NCI-H226 (cell line): ENCODE measurements at places on chromosomes 11 and 22.

DNA sequence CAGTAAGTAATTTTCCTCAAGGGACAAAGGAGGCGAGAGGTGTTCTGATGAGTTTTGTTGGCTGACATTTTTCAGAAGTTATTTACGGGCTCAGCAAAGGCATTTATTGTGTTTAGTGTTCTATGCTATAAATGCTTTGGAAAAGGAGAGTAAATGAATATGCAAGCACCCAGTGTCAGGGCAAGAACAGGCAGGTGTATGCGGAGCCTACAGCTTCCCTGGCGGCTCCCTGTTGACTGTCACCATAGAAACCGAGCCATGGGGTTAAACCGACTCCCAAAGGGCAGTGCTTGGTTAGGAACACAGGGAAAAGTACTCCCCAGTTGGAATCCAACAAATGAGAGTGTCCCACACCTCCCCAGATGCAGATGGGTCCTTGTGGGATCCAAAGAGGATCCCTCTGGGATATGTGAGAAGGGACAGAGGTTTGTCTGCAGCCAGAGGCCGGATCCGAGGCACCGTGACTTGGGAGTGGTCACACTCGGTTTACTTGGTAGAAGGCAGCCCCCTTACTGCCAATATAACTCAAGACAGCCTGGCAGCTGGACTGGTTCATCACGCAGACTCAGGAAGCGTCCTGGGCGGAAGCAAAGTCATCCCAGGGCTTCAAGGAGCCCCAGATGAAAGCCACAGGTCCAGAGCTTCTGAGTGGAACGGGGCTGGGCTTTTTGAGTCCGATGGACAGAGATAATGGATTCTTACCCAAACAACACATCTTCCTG lies 329.7 kb downstream of the CTTN start:
- no peak for DNase-seq

- no peak for DNase-seq
Measured at GRCh38 chr11:37770145-37770544, 1172.1 kb upstream of the RAG2 start.

GRCh38 chr11:10670099-10670498 lies 23.5 kb downstream of the IRAG1 start:
- no peak for DNase-seq

GRCh38 chr11:27387362-27387761 lies 24.3 kb upstream of the CCDC34 start:
- no peak for DNase-seq

DNA sequence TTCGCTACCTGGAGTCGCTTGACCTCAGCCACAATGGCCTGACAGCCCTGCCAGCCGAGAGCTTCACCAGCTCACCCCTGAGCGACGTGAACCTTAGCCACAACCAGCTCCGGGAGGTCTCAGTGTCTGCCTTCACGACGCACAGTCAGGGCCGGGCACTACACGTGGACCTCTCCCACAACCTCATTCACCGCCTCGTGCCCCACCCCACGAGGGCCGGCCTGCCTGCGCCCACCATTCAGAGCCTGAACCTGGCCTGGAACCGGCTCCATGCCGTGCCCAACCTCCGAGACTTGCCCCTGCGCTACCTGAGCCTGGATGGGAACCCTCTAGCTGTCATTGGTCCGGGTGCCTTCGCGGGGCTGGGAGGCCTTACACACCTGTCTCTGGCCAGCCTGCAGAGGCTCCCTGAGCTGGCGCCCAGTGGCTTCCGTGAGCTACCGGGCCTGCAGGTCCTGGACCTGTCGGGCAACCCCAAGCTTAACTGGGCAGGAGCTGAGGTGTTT lies 12.8 kb downstream of the TSKU start:
- DNase-seq: no peak

DNA sequence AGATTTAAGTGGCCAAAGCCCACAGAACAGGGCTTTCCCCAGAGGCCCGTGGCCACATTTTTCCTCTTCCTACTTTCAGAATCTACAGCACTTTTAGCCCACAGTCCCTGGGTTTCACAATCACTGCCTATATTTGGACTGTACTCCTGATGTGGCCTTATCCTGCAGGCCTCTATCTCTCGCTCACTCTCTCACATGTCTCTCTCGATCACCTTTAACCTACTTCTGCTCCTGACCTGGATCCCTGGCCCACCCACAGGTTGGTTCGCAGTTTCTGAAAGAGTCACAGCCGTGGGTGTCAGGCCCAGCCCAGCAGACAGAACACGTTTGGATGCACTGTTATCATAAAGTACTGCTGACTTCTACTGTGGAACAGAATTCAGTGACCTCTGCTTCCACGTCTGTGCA lies 55.5 kb downstream of the LARGE1 start:
- no peak for DNase-seq

DNA sequence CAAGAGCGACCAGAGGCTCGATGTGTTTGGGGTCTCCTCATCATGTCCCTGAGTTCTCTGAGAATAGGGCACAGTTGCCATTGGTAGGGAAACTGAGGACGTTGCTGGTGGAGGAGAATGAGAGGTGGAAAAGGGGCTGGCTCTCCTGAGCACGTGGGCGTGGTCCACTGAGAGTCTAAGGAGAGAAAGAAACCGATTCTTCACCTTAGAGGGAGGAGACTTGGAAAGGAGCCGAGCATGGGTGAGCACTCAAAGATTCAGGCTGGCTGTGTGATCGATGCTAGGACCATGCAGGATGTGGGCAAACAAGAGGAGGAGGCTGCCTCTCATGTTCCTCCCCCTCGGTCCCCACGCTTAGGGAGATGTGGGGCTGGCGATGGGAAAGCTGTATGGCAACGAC lies 19.8 kb upstream of the TLCD5 start:
- DNase-seq: no peak

- DNase-seq: no peak
Measured at GRCh38 chr11:15123849-15124248, 9.1 kb downstream of the INSC start.

- DNase-seq: no peak
Measured at GRCh38 chr22:25354456-25354855, 135.0 kb downstream of the CRYBB2 start.

DNA sequence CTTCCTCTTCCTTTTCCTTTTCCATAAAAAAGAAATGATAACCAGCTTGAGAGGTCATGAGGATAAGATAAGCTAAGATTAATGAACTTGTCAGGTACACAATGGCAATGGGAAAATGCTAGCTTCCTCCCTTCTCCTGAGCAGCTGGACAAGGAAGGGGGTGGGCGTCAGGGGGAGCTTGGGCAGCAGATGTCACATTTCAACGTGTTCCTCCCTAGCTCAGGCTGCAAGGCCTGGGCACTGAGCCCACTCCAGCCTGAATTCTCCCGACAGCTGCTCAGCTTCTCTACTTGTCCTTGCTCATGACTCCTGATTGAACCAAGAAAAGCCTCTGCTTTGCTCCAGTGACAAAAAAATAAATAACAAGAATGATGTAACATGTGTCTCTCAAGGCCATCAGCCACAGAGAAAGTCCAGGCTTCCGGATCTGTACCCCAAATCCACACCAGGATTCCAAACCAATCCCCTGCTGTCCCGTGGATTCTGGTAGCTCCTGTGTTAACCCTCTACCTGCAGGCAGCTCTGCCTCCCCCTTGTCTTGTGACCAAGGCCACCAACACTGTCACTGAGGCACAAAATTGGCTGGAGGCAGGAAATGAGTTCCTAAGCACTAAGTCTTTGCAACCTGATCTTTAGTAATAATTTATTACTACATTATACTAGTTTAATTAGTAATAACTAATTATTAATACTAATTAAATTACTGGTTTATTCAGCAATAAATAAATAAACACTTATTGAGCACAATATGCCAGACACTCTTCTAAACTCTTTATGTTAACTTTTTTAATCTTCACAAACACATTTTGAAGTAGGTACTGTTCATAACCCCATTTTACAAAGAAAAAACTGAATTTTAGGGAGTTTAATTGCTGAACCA lies 146.5 kb downstream of the CCDC34 start:
- DNase-seq: peak; percentile 21

DNA sequence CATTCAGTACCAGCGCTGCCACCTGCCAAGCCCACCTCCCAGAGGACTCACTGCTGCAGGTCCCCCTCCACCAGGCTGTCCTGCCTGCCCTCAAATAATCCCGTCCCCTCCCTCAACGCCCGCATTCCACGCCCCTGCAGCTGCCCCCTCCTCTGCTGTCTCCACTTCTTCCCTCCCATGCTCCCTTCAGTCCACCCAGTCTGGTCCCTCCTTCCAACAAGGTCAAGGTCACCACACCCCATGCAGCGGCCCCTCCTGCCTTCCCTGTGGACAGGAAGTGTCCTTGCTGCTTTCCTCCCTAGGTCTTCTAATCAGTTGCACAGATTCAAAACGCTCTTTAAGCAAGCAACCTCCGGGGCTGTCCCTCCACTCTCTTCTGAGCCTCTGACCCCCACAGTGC lies 12.1 kb downstream of the MACROD1 start:
- no peak for DNase-seq

- no peak for DNase-seq
Measured at GRCh38 chr11:116170526-116171120, 602.2 kb downstream of the BUD13 start.

GRCh38 chr11:46537121-46537520 lies 56.7 kb downstream of the AMBRA1 start:
- no peak for DNase-seq

- DNase-seq: peak; percentile 23
Measured at GRCh38 chr11:75342966-75343870, 8.2 kb downstream of the ARRB1 start.

GRCh38 chr11:76772100-76772782 lies 10.9 kb upstream of the TSKU start:
- DNase-seq: no peak

GRCh38 chr22:32600147-32600546 lies 125.5 kb downstream of the FBXO7 start:
- no peak for DNase-seq

DNA sequence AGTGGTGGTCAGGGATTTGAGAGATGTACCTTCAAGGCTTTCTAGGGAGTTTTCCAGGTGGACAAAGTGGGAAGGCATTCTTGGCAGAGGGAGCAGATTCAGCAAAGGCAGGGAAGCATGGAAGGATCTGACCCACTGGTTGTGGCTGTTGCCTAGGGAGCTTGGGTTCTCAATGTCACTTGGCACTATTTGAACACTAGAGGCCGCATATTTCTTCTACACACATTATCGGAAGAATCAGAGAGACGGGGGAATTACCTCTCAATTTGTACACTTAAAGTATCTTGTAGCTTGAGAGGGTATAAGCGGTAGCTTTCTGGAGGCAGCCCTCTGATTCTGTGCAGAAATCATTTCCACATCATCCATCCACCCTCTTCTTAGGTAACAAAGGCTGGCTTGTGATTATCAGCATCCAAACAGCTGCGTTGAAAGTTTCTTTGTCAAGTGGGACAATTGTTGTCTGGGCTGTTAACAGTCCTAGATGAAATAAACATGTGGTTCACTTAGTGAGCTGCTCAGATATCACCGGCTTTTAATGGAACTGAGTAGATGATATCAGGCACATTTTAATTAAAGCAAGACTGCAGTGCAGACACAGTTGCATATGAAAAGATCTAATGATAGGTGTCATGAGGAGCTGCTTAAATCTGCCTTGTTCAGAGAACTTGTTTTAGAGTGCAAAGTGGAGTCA lies 2.6 kb downstream of the NELL1 start:
- DNase-seq: no peak

GRCh38 chr11:11743216-11743615 lies 98.6 kb upstream of the USP47 start:
- no peak for DNase-seq

DNA sequence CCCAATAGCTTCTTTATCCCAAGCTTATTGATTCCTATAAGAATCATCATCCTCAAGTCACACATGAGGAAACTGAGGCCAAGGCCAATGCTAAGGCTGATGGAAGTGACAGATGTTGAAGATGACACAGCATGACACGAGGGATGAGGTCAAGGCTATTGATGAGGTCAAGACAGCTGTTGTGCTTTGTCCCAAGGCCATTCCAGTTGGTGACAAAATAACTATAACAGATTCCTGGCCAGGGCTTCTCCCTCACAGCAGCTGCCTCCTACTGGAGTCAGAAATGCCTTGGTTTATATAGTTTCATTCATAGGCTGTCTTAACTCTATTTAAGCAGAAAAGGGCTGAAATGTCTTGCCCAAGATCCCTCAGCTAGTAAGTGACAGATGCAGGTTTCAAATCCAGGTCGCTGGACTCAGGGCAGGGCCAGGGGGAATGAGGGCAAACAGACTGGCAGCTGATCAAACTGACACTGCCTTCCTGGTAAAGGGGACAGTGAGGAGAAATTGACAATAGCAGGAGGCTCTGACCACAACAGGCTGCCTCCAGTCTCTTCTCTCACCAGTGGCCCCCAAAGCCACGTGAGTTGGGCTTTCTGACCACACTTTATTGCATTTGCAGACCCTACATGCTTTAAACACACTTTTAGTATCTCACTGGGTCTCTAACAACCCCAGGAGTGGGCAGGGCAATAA lies 16.5 kb downstream of the MIF start:
- DNase-seq: no peak

DNA sequence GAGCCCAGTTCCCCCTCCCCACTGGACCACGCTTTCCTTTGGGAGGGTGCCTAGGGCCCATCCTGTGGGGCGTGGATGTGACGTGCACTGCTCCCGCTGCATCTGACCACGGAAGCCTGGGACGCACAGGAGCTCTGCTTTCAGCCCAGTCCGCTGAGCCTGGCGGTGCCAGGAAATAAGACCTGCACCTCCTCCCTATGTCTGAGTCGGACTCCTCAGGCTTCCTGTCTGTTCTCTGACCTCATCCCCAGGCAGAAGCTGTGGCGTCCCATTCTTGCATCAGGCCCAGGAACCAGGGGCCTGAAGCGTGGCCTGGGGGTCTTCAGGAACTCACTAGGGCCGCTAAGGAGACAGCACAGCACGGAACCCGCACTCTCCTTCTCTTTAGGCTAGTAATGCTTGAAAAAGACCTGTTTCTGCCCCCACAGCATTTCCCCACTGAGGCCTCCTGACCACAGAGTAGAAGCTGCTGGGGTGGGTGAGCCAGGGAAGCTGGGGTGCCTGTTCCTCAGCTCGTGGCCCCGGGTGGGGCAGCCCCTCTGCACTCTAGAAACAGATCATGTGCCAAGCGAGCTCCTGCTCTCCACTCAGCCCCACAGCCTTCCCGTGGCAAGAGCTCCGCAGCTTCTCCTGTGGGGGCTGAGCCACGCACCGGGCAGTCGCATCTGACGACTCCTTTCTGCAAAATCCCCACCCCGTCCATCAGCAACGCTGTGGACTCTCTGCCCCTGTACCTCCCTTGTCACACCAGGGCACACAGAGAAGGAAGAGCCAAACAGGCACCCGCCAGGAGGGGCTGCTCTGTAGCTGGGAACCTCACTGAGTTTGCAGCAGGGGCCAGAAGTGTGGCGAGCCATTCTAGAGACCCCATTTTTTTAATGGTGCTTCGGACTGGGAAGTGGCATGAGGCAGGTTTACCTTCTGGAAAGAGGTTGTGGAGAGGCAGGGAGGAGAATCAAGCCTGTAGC lies 22.6 kb downstream of the MOV10L1 start:
- DNase-seq: peak; percentile 87

DNA sequence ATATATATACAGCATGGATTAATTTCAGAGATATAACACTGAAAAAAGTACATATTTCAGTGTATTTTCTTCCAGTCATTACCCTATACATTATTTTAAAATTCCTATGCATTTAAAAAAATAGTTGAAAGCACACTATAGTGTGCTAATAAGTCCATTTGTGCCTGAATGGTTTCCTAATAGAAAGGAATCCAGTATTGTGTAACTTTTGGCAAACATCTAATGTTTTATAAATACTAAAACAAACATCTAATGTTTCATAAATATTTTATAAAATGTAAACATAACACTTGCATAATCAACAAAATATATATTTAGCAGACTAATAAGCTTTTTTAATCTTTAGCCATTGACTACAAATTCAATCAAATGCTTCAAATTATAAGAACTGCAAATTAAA lies 126.6 kb upstream of the FIBIN start:
- no peak for DNase-seq
